GM12892 (cell line): ENCODE measurements at places on chromosomes 16 and 17.

DNA sequence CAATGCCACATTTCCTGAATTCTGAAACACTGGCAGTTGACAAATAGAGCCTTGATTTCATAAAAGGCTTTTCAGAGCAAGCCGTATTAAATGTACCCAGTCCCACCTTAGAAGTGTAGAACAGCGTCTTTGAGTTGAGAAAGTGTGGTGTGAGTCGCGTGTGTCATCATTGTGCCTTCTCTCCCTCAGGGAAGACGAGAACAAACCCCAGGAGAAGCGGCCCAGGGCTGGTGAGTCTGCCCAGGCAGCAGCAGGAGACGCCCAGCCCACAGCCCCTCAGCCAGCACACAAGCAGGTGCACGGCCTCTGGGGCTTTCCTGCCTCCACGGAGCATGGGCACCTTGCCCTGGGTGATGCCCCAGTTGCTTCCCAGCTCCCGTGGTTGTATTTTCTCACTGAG, 34.0 kb downstream of the CIBAR2 start:
- no peak for DNase-seq

DNA sequence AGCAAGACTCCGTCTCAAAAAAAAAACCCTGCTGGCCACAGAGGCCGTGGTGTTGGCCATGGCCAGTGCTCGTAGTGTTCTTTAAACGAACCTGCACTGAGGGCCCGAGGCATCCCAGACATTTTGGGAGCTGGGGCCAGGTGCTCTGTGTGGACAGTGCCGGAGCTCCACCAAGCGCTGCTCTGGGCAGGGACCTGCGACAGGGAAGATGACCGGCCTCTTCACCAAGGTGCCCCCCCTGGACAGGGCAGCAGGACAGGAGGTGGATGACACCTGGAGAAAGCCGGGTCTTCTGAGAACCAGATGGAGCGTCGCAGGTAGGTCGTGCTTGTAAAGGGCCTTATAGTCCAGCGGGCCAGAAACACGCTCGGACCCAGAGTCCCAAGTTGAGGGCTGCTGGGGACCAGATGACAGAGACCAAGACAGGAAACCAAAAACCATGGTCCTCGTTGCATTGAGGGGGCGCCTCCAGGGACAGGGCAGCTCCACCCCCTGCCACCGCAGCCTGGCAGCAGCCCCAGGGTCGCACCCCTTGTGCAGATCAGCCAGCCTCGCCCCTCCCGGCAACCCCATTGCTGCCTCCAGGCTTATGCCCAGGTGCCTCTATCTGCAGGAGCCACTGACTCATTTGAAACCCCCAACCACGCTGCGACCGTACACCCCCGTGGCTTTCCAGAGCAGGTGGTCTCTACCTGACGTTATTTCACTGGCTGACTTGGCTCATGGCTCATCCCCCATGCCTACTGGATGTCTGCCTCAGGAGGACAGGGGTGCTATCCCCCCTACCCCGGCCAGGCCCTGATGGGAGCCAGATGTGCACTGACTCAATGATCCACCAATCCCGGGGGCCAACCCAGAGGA, 4.2 kb upstream of the NTN3 start:
- DNase-seq: no peak

DNA sequence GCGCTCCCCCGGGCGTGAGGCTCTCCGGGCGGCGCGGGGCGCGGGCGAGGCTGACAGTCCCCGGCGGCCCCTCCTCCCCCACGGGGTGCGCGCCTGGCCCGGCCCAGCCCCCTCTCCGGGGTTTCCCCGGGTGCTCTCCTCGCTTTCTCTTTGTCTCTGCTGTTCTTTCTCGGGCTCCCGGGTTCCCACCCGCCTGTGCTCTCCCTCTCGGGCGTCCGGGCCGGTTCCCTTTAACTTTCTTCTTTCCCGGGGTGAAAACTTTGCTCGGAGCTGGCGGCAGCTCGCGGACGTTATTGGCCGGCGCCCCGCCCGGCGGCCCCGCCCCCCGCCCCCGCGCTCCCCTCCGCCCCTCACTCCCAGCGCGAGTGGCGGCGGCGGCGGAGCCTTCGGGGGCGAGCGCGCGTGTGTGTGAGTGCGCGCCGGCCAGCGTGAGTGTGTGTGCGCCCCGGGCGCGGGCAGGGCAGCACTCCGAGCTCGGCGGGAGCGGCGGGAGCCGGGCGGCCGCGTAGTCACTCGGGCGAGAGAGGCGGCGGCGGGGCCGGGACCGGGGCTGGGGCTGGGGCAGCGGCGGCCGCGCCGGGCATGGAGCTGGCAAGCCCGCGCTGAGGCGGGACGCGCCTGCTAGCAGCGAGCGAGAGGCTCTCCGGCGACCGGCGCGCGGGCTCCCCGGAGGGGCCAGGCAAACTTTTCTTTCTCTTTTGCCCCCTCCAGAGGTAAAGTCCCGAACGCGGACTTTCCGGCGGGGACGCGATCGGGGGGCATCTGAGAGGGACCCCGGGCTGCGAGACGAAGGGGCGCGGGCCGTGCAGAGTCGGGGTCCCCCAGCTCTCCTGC, at the start of gene NTN1:
Gene NTN1 (plus strand): TSS at position 353 of the 834 bp plus-strand sequence. CDS start 864 bp downstream, outside the sequence.
- DNase-seq: peak; percentile 82

GRCh38 chr17:78110363-78111015, 18.1 kb downstream of the TMC6 start:
- DNase-seq: no peak

- no peak for DNase-seq
These were observed 363.4 kb downstream of the CDH13 start for GRCh38 chr16:82990155-82990554.

DNA sequence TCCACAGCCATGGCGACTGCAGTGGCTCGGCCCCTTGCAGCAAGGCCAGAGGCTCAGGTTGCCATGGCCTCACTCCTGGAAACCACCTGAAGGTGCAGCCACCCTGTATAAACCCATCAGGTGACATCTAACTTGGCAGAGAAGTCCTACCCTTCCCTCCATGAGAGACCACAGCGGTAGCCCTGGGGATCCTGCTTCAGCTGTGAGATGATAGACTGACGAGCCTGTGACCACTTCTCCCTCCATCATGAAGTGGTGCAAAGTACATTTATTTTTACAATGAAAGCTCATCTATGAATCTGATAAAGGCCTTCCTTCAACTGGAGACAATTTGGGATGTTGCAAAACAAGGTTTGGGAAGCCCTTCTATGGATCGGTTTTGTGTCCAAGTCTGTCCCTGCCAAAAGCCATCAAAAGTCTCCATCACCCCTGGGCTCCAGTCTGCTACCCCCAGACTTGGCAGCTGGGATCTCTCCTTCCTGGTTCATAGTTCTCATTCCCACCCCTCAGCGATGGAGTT, 1.8 kb downstream of the ZACN start:
- no peak for DNase-seq

GRCh38 chr17:29180034-29180787, at the start of gene MYO18A:
Gene MYO18A, minus strand, starts transcription at chr17:29180398. Its CDS starts 13,458 bp downstream, at chr17:29166940.
- peak; percentile 91 for DNase-seq

DNA sequence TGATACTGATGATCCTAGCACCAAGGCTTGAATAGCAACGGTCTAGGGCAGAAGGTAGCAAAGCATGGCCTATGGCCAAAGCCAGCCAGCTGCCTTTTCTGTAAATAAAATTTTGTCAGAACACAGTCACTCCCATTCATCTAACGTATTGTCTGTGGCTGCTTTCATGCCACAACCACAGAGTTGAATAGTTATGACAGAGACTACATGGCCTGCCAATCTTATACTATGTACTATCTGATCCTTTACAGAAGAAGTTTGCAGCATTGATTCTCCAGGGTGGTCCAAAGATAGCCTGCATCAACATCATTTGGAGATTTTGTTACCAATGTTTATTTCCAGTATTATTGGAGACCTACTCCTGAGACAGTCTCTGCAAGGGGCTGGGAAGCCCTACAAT, 19.9 kb upstream of the MMD start:
- no peak for DNase-seq

- no peak for DNase-seq
These were observed 22.3 kb upstream of the BRD7 start for GRCh38 chr16:50390914-50391716.

- DNase-seq: no peak
These were observed 14.4 kb downstream of the TTC19 start for GRCh38 chr17:16013943-16014407.

DNA sequence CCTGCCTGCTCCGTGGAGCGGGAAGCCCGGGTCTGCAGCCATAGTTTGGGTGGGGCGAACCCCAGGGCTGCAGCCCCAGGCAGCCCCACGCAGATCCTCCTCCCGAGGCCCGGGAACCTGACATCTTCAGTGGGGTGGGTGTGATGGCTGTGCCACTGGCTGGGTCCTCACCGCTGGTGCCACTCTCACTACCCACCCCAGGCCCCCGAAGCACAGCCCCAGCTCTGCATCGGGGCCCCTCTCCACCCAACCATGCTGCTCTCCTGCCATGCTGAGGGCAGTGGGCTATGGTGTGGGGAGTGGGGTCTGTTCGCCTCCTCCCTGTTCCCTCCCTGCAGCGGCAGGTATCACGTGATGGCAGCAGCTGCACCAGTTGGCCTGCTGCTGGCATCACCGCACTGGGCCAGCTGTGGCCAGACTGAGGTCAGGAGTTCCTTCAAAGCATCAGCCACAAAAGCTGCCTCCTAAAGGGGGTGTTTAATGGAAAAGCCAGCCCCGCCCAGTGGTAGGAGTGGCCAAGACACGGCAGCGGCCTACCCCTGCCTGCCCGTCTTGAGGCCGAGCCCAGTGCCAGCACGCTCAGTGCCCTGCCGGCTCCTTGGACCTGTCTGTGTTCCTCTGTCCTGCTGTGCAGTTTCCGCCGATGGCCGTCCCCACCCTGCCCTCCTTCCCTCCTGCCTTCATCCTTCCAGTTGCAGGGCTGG, 10.8 kb downstream of the KCTD5 start:
- DNase-seq: no peak

GRCh38 chr16:9118170-9118569, 26.7 kb downstream of the HAPSTR1 start:
- DNase-seq: no peak

DNA sequence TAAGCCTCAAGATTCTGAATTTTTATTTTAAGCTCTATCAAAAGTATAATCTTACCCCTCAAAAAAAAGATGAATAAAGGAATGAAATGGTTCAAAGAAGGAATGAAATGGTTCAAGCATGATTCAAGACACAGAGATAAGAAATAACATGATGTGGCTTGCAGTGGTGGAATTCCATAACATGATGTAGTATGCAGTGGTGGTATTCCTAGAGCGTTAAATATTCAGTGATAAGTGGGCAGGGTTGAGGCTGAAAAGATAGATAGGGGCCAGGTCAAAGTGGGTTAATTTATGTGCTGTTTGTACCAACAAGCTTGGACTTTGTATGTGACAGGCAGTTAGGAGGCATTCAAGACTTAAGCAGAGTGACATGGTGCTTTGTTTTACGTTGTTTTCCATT, 29.6 kb downstream of the TNRC6A start:
- no peak for DNase-seq

DNA sequence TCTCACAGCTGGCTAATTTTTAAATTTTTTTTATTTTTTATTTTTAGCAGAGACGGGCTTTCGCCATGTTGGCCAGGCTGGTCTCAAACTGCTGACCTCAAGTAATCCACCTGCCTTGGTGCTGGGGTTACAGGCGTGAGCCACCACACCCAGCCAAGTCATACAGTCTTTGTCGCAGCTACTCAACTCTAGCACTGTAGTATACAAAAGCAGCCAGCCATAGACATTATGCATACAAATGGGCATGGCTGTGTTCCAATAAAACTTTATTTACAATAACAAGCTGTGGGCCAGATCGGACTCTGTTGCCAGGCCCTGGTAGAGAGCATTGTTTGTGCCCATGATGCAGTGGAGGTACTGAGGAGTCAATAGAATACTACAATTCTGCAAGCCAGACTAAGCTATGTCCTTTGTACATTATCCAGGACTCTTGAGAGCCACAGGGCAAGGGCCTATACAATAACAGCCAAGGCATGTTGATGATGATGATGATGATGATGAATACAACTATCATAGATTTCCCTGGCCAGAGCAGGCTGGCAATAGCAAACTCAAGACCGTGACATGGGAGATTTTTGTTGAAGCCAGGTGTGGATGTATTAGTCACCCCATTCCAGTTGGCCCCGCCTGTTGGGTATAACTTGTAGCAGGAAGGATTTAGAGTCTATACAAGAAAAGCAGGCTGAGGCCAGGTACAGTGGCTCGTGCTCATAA, 101.8 kb downstream of the MYH11 start:
- no peak for DNase-seq

GRCh38 chr17:48878920-48879898, 13.4 kb upstream of the ATP5MC1 start:
- peak; percentile 55 for DNase-seq

GRCh38 chr17:37212179-37212578, 163.6 kb upstream of the C17orf78 start:
- no peak for DNase-seq

GRCh38 chr16:53836680-53837079, 132.7 kb downstream of the FTO start:
- DNase-seq: no peak

GRCh38 chr17:77392376-77393273, 251.9 kb downstream of the SEC14L1 start:
- DNase-seq: no peak

GRCh38 chr17:74742153-74742515, 5.1 kb downstream of the RAB37 start:
- DNase-seq: peak; percentile 60

DNA sequence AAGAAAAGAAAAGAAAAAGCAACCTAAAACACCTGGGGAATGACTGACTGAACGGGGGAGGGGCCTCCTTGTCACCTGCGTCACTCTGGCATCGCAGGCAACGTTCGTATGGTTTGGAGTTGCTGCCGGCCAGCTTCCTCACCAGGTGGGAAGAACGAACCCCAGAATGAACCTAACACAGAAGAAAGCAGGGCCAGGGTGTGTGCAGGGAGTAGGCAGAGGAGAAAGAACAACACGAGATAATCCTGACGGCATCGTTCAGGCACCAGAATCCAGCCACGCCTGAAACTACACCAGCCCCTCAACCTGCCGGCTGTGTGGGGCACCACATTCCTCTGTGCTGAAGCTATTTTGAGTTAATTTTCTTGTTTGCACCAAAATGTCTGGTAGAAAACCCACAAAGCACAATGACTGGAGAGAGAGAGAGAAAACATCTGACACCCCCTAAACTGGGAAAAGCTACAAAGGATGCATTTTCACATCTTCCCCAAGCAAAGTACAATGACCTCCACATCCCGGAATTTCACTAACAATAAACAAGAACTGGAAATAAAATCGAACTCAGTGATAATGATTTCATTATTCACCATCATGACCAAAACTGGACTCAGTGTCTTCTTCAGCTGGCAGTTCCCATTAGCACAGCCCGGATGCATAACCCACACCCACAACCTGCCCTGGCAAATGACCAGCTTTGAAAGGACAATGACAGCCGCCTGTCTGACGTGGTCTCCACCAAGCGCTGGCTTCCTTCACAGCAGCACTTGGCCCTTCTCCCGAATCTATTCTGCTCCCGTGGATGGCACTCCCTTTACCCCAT, 23.6 kb downstream of the RAB40B start:
- no peak for DNase-seq
